ENCODE measurements at places on chromosomes 13 and 19.

DNA sequence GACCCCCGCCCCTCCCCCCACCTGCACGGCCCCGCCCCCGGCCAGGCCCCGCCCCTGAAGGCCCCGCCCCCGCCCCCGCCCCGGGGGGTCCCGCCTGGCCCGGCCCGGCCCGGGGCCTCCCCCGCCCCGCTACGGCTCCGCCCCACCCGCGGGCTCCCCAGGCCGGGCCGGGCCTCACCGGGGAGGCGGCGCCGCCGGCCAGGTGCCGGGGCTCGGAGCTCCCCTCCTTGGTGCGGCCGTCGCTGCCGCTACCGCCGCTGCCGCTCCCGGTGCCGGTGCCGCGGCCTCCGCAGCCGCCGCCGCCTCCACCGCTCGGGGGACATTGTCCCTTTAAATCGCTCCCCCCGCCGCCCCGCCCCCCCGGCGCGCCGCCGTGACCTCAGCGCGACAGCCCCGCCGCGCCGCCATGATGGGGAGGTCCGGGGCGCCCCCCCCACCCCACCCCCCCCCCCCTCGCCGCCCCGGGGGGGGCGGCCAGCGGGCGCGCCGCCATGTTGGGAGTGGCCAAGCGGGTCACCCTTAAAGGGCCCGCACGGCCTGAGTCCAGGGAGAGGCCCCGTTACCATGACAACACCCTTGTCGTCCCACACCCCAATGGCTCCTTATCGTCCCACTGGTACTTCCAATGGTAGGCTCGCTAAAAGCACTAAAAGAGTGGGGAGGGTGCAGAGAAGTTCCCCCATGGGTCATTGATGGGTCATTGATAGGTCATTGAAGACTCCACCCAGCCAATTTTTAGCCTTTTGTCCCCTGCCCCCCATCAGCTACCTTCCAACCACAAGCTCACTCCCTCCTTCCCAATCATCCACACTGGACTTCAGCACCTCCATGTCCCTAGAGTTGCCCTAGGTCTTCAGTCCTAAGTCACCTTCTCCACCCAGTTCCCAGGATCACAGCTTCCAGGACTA lies at the start of gene WIZ:
WIZ (minus strand) TSS at position 337 of the 908 bp plus-strand sequence. CDS start 1,649 bp downstream, outside the sequence.
- no peak for DNase-seq

DNA sequence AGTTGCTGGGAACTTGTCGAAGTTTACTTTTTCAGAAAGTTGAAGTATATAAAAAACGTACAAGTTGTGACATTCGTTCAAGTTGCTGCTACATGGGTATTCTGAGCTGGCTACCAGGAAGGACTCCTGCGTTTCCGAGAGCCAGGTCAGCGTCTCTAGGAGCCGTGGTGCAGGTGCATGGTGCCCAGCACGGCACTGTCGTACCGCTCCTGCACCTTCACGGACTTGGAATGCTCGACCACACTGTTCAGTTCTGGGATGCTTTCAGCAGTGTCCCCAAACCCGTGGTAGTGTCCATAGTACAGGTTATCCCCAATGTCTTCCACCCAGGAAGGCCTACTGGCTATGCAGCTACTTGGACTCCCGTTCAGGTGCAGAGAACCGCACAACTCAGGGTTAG lies 35.4 kb downstream of the ANKRD10 start:
- DNase-seq, result no peak

DNA sequence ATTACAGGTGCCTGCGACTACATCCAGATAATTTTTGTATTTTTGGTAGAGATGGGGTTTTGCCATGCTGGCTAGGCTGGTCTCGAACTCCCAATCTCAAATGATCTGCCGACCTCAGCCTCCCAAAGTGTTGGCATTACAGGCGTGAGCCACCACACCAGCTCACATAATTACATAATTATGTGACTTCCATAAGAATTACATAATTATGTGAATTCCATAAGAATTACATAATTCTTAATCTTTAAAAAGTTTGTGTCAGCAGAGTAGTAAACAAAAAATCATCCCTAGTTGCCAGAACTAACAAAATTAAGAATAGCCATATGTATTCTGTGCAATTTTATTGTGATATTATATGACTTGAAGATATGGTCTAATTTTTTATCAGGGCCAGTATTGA lies 25.6 kb downstream of the IFT88 start:
- no peak for DNase-seq

DNA sequence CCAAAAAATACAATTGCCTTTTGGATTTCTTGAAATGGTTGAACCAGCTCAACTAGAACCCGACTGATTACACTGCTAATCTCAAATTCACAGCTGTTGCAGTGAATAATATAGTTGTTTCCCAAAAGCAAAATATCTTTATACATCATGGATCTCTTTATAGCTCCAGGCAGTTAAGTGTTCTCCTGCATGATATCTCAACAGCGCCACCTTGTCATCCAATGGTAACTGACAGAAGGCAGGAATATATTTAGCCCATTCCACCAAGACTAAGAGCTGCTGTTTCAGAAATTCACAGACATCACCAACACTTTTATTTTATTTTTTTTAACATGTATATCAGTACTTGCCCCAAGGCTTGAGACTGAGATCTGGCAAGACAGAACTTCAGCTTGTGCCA lies 1141.0 kb upstream of the PRR20A start:
- DNase-seq, result no peak

- DNase-seq, result no peak
These were observed 17.1 kb downstream of the GAS6 start for GRCh38 chr13:113846636-113847318.

GRCh38 chr19:20513189-20513904 lies 52.2 kb downstream of the ZNF737 start:
- DNase-seq, result no peak

GRCh38 chr13:35388441-35389355 lies 87.8 kb downstream of the MAB21L1 start:
- DNase-seq, result no peak

DNA sequence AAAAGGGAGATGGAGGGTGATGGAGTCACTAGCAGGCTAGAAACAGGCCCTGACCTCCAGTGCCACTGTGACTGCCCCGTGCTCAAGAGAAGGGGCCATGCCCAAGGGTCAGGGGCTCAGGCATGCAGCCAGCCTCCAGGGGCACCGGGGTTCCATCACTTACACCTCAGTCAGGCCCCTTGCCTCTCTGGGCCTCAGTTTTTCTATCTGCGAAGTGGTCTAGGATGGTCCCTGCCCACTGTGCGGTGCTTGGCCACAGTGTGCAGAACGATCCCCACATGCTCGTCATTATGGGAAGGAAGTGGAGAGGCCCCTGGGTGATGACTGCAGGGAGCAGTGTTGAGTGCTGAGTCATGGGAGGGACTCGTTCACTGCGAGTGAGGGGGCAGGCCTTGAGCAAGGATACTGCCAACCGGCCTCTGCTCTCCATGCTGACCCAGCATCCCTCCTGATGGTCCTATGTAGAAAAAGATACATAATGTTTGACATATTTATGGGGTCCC lies 23.1 kb downstream of the TMED1 start:
- DNase-seq, result peak; percentile 86

GRCh38 chr19:6073858-6074708 lies 36.2 kb downstream of the RFX2 start:
- DNase-seq, result no peak

GRCh38 chr13:23722726-23723453 lies 152.7 kb downstream of the TNFRSF19 start:
- no peak for DNase-seq

- no peak for DNase-seq
These were observed 65.8 kb downstream of the MRPL57 start for GRCh38 chr13:21242236-21242635.

- DNase-seq, result no peak
These were observed 43.1 kb downstream of the SLITRK1 start for GRCh38 chr13:83839146-83839545.

DNA sequence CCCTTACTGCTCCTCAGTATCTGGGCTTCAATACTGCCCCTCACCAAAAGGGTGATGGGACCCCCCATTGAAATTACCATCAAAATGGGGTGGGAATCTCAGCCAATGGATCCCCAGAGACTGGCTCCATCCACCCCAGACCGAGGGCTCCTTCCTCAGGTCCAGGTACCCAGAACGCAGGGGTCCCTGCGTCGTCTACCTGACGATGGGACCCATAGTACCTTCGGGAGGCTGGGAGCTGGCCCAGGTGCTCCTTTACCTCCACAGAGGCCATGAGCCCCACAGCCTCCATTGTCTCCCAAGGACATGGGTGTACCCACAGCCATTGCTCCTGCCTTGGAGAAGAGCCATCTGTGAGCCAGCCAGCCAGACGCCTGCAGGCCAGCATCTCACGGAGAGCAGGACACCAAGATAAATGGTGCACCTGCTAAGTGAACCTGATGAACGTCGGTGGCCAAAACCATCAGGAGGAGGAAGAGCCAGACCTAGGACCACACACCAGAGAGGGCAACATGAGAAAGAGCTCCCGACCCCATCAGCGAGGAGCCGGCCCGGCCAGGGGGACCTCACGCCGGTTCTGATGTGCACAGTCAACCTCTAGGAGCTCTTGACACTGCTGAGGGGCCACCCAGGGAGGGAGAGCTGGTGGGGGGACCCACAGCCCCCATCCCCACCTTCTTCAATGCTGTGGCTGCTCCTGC lies 156.8 kb upstream of the SOX1 start:
- no peak for DNase-seq

DNA sequence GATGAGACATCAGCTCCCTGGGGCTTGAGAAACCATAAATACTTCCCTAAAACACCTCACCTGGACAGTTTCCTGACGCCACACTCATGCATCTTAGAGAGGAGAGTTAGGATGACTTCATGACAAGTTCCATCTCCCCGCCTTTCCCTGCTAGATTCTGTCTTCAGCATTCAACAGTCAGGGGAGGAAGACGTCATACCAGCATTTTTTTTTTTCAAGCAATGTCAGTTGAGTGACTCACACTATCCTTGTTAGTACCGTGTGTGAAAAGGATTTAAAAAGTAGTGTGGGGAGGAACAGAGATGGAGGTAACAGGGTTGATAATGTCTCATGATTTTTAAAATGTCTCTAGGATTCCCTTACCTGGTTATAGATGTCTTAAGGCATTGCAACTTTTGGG lies at the start of gene OR7D2:
OR7D2 (plus strand) TSS at position 79 of the 400 bp plus-strand sequence. CDS start 6,803 bp downstream, outside the sequence.
- no peak for DNase-seq

DNA sequence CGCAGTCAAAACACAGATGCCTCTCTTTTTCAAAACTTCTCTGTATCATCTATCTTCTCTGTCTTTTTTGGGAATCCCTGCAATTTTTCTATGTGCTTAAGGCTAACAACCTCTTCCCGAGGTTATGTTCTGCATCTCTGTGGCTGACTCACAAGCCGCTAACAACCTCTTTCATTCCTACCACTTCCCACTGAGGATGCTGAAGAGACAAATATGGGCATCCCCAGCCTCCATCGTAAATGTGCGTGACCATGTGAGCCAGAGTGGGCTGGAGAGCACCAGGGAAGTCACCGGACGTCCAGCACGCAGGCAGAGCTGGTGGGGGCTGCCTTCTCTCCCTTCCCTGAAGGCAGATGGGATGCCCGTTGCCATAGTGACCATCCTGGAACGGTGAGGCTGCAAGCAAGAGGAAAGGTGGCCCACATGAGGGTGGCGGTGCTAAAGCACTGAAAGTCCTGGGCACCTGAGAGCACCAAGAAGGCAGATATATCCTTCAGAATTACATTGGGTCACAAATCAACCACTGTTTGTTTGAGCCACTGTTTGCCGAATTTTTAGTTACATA lies 122.8 kb downstream of the SHISA2 start:
- no peak for DNase-seq

Data from CMK (cell line).